ENCODE measurements at places on chromosomes 12 and 14.

DNA sequence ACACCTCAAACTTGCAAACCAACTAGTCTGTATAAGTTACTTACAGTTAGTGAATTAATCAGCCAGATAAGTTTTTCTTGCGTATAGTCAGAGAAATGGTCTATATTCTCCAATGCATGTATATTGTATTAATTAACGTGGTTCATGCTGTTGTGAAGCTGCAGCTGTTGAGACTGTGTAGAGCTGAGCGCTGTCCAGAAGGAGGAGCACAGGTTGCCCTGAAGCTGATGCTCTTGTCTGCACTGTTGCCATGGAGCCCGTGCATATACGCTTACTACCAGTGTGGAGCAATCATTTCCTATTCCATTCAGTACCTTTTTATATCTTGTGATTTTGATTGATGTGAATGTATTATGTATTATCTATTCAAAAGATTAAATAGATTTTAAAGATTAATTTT lies 74.3 kb upstream of the ARID2 start:
- peak; percentile 2 for DNase-seq

DNA sequence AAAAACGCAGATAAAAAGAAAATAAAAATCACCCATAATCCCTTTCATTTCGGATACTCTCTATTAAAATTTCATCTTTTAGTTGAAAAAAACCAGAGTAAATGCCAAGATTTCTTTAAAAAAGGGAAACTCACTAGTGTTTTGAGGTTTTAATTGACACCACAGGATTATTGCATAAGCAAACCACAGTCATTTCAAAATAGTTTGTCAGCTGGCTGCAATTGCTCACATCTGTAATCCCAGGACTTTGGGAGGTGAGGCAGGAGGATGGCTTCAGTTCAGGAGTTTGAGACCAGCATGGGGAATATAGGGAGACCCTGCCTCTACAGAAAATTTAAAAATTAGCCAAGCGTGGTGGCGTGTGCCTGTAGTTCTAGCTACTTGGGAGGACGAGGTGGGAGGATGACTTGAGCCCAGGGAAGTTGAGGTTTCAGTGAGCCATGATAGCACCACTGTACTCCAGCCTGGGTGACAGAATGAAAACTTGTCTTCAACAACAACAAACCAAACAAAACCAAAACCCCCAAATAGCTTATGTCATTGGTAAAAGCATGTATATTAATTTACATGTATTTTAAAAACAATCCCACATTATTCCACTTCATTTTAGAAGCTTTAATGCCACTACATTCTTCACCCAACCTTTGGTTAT lies 48.8 kb downstream of the SYNE2 start:
- DNase-seq = no peak

- peak; percentile 73 for DNase-seq
These were observed 40.5 kb downstream of the KCNA5 start for GRCh38 chr12:5083955-5084849.

DNA sequence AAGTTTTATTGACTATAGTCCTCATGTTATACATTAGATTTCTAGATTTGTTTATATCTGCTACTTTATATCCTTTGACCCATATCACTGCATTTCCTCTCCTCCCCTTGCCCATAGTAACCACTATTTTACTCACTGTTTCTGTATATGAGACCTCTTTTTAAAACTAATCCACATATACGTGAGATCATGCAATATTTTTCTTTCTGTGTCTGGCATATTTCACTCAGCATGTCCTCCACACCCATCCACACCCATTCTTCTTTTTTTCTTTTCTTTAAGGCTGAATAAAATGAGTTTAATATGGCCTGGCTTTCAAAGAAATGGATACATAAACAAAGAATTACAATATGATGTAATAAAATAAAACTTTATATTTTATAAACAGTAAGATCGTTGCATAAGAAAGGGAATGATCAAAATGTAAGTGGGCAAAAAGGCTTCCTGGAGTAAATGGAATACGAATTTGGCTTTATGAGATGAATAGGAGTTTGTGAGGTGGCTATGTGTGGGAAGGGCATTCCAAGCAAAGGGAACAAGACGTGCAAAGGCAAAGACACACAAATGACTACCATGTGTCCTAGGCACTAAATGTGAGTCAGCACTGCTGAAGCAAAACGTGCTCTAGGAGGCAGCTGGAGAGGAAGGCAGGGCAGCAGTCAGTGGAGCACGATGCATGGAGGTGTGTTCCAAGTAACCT lies 53.2 kb upstream of the HIF1A start:
- DNase-seq = no peak

GRCh38 chr14:92702441-92702918 lies 45.9 kb downstream of the LGMN start:
- no peak for DNase-seq

GRCh38 chr12:115918763-115919162 lies 358.7 kb downstream of the MED13L start:
- no peak for DNase-seq

DNA sequence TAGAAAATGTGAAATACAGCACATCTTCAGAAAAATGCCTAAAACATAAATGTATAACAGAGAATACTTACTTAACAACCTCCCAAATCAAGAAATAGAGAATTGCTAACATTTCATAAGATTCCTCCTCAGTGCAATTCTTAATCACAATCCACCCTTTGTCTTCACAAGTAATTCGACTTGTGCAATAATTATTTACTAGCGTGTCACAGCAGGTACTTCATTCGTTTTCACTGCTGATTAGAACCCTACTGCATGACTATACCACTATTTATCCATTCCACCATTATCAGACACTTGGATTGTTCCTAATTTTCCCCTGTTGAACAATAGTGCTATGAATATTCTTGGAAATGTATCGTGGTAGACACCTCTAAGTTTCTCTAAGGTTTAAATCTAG lies 64.9 kb upstream of the BBS10 start:
- DNase-seq = no peak

Data from left kidney (tissue), 8 donors.